ENCODE measurements at places on chromosomes 2 and 18.

- no peak for DNase-seq
Measured at GRCh38 chr2:68237976-68238580, 14.3 kb downstream of the PPP3R1 start.

GRCh38 chr2:13650586-13651180 lies 933.9 kb downstream of the TRIB2 start:
- peak; percentile 28 for DNase-seq

DNA sequence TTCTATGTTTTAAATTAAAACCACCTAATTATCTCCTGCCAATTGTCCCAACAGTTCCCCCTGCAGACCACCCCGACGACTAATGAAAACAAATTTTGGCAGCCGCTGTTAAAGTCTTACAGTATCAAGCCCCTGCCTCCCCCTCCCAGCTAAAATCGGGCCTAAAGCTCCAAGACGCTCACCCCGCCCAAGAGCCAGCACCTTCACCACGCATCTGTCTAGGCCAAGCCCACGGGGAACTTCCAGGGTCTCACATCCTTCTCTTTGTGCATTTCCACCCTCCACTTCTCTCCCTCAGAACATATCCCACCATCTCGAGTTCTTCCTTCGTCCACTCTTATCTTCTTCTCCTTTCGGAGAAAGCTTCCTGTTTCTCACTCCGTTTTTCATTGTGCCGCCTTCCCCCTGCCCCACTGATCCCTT lies 445 bp downstream of the PRPF40A start:
- DNase-seq = peak; percentile 60

GRCh38 chr2:126616606-126617069 lies 39.3 kb upstream of the GYPC start:
- peak; percentile 15 for DNase-seq

- peak; percentile 83 for DNase-seq
Measured at GRCh38 chr2:234411793-234412192, 85.1 kb downstream of the ARL4C start.

DNA sequence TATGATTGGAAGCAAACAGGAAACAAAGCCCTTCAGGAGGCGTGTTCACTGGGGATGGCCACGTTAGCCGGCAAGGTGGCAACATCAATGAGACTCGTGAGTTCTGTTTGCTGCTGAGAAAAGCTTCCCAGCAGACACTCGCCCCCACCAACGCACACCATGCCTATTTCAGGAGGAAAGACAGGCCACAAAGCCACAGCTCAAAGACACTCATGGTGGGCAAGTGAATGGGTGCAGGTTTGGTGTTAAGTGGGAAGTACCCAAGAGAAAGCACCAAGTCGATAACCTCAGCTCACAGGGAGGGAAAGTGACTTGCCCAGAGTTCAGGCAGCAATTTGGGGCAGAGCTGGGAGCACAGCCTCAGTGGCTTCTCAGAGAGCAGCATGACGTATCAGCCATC lies 10.5 kb upstream of the MTERF4 start:
- peak; percentile 76 for DNase-seq

DNA sequence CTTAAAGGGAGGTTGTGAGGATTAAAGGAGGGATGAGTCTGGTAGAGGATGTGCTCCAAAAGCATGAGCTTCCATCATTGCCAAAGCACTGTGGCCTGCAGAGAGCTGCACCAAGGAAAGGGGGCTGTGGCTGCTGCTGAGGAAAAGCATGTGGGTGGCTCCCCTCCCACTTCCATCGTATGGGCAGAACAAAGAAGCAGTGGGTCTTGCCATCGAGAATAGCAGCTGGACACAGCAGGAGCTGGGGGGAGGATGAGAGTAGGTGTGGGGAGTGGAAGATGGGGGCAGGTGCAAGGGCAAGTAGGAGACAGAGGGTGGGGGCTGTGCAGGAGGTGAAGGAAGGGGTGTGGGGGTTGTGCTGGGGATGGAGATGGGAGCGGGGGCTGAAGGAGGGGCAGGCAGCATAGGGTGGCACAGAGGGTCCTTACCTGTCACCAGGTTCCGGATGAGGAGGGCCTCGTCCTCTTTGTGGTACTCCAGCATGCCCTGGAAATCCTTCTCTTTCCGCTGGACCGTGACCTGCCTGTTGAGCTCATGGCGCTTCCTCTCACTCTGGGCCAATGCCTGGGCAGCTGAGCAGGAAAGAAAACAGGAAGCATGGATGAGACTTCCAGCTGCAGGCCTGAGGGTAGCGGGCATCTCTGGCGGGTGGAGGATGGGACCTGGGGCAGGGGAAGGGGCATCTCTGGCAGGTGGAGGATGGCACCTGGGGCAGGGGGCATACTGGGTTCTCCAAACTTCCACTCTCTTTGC lies 33.6 kb upstream of the ACAA2 start:
- no peak for DNase-seq

DNA sequence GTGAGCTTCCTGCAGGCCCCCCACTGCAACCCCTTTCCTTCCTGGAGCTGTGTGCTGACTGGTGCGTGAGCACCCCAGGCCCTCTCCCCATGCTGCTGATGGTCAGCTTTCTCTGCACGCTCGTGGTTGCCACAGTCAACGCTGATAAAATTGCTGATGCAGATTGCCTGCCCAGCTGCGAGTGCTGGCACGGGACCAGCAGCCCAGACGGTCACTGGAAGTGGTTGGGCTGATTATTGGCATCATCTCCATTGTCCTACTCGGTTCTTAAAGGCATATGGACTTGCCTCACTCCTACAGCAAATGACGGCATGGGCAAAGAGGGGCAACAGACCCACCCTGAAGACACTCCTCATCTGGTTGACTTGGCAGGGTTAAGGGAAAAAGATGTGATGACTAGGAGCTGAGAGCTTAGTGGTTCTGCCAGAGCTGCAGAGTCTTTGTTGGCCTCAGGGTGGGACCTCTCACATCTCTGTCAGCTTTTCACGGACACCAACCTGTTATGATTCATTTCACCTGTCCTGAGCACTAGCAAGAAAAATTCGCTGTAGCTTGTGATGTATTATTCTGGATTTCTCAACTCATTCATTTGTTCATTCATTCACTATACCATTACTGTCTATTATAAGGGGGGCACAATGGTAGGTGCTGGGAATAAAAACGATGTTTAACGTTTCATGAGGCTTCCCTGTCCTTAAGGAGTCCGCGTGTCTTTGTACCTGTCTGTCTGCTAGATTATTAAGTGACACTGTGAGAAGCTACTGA lies 38.4 kb downstream of the PAX8 start:
- no peak for DNase-seq

DNA sequence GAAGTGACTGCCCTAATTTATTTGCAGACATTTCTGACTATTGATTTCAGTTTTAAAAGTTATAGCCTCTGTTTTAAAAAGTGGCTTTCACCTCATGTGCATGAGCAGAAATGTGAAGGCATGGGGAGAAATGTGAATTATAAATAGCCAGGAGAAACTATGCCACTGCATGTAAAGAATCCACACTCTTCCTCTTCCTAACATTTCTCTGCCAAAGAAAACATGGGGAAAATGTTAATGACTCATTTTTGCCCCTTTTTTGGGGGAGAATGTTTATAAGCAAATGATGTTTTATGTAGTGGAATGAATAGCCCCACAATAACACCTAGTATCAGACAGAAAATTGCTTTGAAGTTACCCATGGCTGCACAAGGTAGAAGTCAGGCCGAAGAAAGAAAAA lies 249.0 kb upstream of the TANK start:
- no peak for DNase-seq

GRCh38 chr18:59718464-59719157 lies 21.4 kb upstream of the CCBE1 start:
- DNase-seq = no peak
